ENCODE measurements at places on chromosomes 6 and 20.

DNA sequence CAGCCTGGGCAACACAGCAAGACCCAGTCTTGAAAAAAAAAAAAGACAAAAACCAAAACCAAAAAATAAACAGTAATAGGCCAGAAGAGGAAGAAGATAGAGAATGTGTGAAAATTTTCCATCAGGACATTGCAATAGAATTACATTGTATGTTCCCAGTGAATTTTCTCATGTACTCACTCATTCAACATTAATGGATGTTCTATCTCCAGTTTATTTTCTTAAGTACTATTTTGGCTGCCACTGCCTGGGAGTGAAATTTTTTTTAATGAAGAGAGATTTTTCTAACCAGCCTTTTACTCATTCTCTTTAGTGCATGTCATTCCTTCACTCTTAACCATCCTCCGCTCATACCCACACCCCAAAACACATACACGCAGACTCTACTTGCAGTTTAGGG, 282.8 kb downstream of the ALDH8A1 start:
- DNase-seq, result no peak

GRCh38 chr20:34364223-34364506, 1.1 kb downstream of the ITCH start:
- DNase-seq, result no peak

- no peak for DNase-seq
Observed at GRCh38 chr20:39619271-39619785, 657.2 kb downstream of the DHX35 start.

- DNase-seq, result no peak
Observed at GRCh38 chr20:51287628-51288413, 254.7 kb downstream of the NFATC2 start.

DNA sequence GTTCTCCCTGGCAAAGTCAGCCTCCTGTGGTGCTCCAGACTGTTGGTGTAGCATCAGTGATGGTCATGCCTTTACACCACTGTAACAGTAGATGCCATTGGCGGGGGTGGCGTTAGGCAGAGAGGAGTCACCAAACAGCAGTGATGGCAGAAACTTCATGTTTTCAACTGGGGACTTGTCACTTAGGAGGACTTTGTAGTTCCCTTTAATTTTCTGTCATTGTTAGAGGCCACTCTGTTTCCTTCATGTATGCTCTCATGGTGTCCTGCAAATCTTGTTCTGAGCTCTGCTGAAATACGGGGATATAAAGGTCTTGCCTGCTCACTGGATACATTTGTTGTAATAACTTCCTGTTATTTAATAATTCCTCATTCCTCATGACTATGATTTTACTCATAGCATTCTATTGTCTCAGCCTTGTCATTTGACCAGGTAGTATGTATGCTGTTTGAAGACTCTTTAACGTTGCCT, 4.6 kb downstream of the MAP3K4 start:
- DNase-seq, result no peak

- no peak for DNase-seq
Observed at GRCh38 chr6:101486726-101487125, 93.2 kb downstream of the GRIK2 start.

DNA sequence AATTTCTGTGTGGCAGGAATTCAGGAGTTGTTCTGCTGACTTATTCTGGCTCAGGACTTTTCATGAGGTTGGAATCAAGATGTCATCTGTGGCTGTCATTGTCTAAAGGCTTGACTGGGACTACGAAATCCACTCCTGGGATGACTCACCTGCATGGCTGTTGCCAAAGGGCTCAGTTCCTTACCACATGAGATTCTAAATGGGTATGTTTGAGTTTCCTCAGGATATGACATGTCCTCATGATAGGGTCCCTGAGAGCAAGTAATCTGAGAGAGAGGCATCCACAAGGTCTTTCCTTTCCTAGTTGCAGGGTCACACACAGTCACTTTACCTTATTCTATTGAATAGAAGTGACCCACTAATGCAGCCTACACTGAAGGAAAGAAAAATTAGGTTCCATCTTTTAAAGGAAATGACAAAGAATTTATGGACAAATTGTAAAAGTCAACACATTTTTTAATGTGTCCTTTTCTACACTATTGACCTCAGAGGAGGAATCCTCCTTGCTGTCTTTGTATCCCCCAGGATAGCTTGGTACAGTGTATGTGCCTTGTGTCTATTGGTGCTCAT, 1025.0 kb upstream of the GJE1 start:
- no peak for DNase-seq

- DNase-seq, result no peak
Observed at GRCh38 chr6:105163183-105163582, 16.6 kb downstream of the POPDC3 start.

- no peak for DNase-seq
Observed at GRCh38 chr6:116996842-116997241, 119.8 kb downstream of the RFX6 start.

DNA sequence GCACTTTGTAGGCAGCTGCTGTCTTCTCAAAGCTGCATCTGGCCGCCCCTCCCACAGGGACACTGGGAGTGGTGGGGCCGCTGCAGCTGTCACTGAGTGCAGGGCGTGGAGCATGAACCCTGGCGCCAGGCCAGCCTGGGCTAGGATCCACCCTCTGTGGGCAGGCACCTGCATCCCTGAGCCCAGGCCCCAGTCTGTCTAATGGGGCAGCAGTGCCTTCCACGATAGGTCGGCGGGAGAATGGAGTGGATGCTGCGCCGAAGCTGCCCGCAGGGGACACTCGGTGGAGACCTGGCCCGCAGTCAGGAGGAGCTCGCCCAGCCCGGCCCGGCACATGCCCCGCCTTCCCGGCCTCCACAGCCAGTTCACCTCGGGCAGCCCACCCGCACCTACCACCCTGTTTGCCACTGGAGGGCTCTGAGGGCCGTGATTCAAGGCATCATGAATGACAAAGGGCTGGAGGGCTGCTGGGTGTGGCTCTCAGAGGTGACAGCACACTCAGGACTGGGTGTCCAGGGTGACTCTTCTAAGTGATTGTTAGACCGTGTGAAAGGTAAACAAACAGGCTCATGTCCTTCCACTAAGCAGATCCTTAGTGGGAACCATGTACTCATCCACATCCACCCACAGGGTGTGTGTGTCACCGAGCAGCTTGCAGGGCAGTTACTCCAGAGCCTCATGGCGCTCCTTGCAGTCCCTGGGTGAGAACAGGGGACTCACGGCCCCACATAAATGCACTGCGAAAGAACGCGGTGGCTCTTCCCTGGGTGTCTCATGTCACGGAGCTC, 133.9 kb downstream of the AGPAT4 start:
- DNase-seq, result no peak

- no peak for DNase-seq
Observed at GRCh38 chr20:15986690-15987089, 586.6 kb downstream of the KIF16B start.

- DNase-seq, result no peak
Observed at GRCh38 chr20:44730441-44730840, 15.2 kb upstream of the KCNK15 start.

GRCh38 chr20:50017576-50018248, 34.9 kb downstream of the SNAI1 start:
- no peak for DNase-seq

GRCh38 chr6:166660157-166660688, 33.2 kb upstream of the RPS6KA2 start:
- DNase-seq, result no peak
